ENCODE measurements at places on chromosomes 3 and 15. TPM values are rescaled to one million over a fixed set of nuclear protein-coding genes. Genes with fewer than 3 reads are reported as not detected.

CXCR6 gene
- total RNA-seq = under 0.01 TPM

ZNF502 gene
- total RNA-seq = 5.8 TPM

ALDH1L1 gene
- total RNA-seq = 0.25 TPM

NR1I2 gene
- total RNA-seq = not detected

CD96 gene
- not detected for total RNA-seq

ACAD9 gene
- total RNA-seq = 56.0 TPM

ACY1 gene
- 46.6 TPM for total RNA-seq

UBA7 gene
- 32.4 TPM for total RNA-seq

ANKUB1 gene
- not detected for total RNA-seq

SATB1 gene
- total RNA-seq = 21.5 TPM

FBXW12 gene
- not detected for total RNA-seq

RARB gene
- total RNA-seq = 44.8 TPM

ACOX2 gene
- 10.2 TPM for total RNA-seq

ALDH1A2 gene
- 10.9 TPM for total RNA-seq

ROBO2 gene
- total RNA-seq = 0.37 TPM

CKMT1B gene
- not detected for total RNA-seq

DCUN1D1 gene
- 46.8 TPM for total RNA-seq

ZNF80 gene
- total RNA-seq = not detected
